ENCODE measurements at places on chromosomes 12 and 14.

DNA sequence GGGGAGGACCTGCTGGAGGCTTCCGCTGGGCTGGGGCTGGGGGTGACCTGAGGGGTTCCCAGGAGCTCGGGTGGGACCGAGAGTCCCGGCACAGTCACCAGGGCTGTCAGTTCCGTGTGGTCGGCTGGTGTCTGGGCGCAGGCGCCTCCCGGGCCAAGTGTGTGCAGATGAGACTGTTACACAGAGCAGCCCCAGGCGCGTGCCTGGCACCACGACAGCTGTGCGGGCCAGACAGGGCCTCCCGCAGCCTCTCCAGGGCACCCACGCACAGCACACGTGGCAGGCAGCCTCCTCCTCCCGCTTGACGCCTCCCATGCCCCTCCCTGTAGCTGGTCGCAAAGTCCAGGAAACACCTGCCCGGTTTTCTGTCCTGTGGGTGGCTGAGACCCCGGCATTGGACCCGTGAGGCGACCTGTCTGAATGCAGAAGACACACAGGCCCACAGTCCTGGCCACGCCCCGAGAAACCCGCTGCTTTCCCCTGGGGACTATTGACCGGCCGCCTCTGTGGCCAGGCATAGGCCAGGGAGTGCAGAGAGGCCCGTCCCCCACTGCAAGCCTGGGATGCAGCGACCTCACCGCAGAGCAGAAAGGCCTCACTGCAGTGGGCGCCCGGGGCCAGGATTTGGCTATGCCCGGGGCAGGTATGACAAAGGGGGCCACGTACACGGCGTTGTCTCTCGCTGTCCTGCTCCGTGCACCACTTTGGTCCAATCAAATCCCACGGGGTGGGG is 12.1 kb upstream of the GALNT9 start:
- no peak for DNase-seq

DNA sequence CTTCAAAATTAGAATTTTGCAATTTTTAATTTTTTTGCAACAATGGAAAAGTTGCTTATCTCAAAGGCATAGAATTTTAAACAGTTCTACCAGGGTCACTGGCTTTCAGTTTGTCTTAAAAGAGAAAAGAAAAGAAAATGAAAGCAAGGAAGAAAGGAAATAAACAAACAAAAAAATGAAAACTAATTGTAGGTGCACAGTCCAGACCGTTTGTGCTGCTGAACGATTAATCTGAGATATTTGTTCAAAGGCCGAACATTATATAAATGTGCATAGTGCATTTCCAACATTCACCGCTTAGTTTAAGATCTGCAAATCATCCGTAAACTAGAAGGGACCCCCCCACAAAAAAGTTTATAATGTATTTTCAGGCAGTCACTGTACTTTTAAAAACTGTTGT is 5.5 kb upstream of the OTX2 start:
- DNase-seq, result no peak

- no peak for DNase-seq
Measured at GRCh38 chr12:128573907-128574306, 249.9 kb downstream of the SLC15A4 start.

DNA sequence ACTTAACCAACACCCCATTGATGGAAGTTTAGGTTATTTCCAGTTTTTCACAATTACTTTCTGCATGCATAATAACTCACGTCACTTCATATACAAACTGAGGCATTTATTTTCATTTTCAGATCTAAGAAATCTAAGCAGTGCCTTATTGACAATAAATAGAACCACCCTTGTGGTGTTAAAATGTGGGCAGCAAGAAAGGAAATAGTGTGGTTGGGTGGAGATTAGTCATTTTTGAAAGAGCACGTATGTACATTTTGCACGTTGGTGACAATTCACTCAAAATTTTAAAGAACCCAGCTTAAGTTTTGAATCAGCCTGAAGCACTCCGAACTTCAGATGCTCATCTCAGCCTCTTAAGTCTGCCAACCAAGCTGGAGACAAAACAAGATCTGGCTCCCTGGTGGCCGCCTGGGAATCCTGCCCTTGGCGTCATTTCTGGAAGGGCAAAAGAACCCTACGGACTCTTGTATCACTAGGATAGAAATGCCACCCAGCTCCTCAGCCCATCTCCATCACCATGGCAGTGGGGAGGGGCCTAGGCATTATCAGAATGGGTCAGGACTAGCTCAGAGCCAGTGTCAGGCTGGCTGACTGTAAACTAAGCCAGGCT is 89.5 kb upstream of the BCL2L14 start:
- no peak for DNase-seq

DNA sequence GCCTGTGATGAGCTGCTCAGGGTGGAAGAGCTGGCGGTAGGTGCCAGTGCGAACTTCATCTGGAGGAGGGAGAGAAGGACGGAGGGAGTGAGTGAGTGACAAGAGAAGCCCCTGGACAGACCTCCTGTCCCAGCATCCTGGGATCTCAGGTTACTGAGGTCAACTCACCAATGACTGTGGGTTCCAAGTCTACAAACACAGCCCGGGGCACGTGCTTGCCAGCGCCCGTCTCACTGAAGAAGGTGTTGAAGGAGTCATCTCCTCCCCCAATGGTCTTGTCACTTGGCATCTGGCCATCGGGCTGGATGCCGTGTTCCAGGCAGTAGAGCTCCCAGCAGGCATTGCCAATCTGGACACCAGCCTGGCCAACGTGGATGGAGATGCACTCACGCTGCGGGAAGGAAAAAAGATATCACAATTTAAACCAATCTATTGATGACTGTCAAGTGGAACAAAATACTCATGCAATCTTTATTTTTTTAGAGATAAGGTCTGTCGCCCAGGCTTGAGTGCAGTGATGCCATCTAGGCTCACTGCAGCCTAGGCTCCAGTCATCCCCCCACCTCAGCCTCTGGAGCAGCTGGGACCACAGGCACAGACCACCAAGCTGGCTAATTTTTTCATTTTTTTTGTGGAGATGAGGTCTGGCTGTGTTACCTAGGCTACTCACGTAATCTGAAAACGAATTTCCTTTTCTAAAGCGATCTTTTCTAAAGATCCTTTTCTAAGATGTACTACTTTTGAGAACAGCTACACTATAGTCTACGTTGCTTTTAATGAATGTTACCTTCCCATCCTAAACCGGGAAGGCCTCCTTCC is 1.7 kb downstream of the TUBA1B start:
- no peak for DNase-seq

GRCh38 chr14:56299306-56299984 is 181.2 kb downstream of the PELI2 start:
- no peak for DNase-seq

DNA sequence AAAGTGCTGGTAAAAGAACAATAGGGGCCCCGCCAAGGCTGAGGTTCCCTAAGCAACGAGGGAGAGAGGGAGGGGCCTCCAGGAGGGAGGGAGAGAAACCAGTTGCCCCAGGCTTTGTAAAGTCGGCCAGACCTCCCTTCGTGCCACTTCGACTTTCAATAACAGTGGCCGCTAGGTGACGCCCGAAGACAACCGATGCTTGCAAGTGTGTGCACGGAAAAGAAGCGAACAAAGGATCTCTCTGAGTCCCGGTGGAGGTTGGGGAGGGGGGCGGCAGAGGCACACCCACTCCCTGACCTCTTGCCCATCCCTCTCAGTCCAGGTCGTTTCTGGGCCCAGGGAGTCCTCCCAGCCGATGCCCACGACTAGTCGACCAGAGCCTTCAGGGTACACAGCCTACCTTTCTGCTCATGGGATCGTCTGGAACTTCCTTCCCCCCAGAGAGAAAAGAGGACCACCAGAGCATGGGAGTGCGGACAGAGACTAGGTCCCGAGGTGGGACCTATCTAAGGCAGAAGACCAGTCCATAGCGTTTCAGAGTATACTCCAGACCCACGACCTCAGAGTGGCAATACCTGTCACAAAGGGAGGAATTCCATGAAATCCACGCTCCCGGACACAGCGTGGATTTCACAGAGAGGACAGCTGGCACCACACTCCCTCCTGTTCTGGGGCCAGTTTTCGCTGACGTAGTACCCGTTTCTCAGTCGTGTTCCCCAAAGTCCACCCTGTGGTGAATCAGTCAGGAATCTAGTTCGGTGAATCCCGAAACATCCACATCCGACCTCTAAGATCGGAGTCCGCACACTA is 262.7 kb upstream of the ALG10B start:
- DNase-seq, result no peak

- DNase-seq, result no peak
Measured at GRCh38 chr12:15636060-15636890, 152.9 kb downstream of the EPS8 start.

DNA sequence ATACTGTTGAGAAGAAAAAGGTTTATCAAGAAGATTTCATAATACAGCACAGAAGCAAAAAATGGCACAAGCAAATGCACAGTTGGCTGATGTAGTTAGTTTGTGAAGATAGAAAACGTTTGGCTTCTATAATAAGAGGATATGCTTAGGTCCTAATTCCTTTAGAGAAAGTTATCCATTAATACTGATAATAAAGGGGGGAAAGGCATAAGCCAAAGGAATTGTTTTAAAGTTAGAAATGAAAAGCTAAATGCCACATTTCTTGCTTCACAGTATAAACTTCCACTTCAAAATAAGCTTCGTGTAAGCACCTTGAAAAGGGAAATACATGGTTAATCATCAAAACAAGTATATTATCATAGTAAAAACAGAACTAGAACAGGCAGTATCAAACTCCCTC is 12.4 kb downstream of the LMO3 start:
- no peak for DNase-seq

- no peak for DNase-seq
Measured at GRCh38 chr14:35474323-35474722, 59.6 kb upstream of the INSM2 start.

- DNase-seq, result peak; percentile 72
Measured at GRCh38 chr14:24310646-24311604, at the start of gene LTB4R. Gene LTB4R (plus strand): TSS chr14:24311502. CDS start chr14:24315652, 4,150 bp downstream.

DNA sequence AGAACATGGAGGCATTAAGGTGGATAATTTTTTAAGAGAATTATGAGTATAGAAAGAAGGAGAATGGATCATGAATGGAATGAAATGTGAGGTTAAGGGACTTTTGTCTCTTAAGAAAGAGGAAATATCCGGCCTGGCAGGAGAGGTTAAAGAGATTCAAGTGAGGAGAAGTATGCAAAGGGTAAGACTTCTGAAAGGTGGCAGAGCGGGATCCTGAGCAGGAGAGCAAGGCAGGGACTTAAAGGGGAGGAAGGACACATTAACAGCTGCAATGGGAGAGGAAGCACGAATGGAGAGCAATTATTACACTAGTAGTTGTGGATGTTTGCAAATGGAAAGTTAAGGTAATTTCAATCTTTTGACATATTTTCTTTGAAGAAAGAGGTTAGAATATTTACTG is 171.0 kb downstream of the KITLG start:
- DNase-seq, result no peak
